Activated CD4-positive, alpha-beta T cell treated with anti-CD3 and anti-CD28 coated beads for 4 hours (primary cell): ENCODE measurements at places on chromosomes 1 and 21.

- DNase-seq = no peak
Measured at GRCh38 chr21:38241029-38241740, 15.6 kb upstream of the KCNJ15 start.

GRCh38 chr1:80384083-80384830 lies 1377.7 kb upstream of the ADGRL4 start:
- DNase-seq = no peak

- no peak for DNase-seq
Measured at GRCh38 chr1:29655945-29656850, 419.9 kb downstream of the PTPRU start.

DNA sequence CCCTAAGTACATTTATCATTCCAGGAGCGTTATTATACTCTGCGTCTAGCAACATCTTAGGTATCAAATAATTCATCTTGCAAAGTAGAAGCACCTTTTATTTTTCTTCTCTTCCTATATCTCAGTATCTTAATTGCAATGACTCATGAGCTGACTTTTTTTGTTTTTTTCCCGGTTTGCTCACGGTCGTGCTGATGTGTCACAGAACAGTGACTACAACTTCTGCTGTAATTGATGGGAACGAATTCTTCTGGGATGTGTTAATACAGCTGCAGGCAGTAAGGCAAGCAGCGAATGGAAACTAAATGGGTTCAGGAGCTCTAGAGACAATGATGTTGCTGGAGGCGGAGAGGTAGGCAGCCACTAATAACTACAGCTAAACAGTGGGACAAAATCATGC lies 89.8 kb upstream of the TMPRSS15 start:
- no peak for DNase-seq

DNA sequence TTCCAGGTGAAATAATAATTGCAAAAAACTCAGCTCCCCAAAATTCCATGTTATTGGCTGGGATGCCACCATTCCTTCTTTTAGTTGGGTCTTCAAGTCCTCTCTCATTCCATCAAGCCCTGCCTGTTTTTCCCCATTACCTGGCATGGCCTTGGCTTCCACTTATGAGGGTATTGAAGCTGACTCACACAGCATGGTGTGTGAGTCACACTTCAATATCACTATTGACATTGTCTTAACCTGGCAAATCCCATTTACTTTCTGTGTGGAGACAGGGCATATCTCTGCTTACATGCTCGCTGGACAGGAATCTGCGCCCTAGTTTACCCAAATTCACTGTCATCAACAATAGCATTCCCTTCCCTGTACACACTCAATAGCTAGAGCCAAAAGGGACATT lies 1806.8 kb downstream of the BRINP3 start:
- no peak for DNase-seq

DNA sequence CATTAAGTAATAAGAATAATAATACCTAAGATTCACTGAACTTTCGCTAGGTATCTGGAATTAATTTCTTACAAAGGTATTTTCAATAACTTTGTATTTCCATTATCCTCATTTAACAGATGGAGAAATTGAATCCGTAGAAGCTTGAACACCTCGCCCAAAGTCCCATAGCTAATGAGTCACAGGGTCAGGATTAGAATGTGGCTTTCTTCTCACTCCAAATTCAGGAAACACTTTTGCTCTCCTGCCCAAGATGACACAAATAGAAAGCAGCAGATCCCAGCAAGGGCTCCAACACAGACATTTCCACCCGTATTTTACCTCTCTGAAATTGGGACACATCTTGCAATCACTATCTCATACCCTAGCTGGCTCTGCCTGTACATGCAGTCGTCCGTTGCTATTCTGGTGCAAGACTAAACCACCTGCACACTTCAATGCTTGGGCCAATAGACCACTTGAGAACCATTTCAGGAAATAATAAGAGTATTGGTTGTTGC lies 125.9 kb upstream of the GREM2 start:
- DNase-seq = no peak

DNA sequence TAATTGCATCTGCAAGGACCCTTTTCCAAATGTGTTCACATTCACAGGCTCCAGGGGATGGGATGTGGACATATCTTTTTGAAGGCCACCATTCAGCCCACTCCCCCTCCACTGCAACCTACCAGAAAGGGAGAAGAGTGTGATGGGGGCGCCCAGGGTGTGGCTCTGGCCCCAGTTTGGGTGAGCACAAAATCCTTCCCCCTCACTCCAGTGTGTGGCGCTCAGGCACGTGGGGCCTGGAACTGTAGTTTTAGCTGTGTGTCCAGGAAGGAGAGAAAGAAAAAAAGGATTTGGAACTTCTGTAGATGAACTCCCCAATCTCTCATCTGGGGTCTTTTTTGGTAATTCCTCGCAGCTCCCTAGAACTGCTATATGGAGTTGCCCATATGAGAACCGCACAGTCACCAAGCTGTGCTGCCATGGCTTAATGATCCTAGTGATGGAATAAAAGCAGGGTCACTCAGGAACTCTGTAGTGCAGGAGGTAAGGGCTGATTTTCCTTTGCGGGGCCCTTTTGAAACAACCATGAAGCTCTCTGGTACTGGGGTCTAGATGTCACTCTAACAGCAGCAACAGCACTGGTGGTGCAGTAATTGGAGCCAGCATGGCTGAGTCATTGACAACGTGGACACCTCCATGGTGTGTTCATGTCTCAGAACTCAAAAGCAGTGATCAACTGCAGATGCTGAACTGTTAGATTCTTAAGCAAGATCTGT lies 17.0 kb downstream of the AGT start:
- DNase-seq = no peak

- no peak for DNase-seq
Measured at GRCh38 chr1:40848530-40849189, 13.5 kb downstream of the CITED4 start.

DNA sequence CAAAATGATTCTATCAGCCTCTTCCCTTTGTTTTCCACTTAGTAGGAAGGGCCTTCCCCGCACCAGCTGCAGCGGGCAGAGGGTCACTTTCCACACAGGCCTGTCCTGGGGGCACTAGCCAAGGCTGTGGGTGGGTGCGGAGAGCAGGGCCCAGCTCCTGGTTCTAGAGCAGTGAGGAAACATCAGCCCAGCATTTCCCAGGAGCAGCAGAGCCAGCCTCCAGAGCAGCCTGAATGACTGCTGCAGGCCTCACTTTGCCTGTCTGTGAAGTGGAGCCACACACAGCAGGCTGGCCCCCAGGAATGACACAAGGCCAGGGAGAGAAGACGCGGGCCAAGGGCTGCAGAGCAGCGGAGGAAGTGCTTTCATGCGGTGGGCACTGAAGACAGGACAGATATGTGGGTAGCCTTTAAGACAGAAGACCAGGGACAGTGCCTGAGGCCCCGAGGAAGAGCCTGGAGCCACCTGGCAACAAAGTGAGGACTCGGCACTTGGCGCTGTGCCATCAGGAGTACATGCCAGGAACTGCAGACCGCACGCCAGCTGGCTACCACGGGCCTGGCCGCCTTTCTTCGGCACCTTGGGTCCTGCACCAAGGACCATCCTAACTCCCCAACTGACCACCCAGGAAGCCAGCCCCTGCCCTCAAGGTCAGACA lies 42.0 kb downstream of the ACOT7 start:
- DNase-seq = no peak

DNA sequence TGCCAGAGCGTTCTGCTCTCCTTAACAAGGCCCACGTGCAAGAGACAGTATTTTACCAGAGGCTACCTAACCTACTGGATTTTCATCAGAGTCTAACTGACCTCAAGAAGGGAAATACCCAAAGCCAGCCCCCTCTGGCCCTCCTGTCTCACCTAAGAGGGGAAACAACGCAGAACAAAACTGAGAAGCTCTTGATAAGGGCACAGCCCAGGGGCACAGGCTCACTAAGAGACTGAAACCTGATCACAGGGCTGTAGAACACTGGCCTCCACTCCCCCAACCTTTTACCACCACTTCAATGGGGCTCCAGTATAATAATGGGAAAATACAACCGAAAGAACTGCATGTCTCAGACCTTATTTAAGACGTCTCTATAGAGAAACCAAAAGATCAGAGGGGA lies 449.5 kb upstream of the CAMK1G start:
- no peak for DNase-seq

- no peak for DNase-seq
Measured at GRCh38 chr1:240709676-240710075, 97.7 kb upstream of the GREM2 start.

DNA sequence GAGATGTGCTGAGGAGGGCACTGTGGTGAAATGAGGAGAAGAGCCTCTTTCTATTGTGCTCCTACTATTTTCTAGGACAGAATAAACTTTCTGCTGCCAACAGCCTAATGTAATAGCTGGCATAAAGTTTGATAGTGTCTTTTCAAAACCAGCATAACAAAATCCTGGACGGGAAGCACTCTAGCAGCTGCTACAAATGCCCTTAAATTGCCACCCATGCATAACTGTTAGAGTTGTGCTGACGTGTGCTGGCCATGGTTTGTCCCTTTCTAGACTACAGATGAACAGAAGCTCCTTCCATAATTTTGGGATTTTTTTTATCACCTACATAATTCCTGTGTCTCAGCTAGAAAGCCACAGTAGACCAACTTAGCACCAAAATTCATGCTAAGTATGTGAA lies 88.5 kb upstream of the DEPDC1 start:
- no peak for DNase-seq

DNA sequence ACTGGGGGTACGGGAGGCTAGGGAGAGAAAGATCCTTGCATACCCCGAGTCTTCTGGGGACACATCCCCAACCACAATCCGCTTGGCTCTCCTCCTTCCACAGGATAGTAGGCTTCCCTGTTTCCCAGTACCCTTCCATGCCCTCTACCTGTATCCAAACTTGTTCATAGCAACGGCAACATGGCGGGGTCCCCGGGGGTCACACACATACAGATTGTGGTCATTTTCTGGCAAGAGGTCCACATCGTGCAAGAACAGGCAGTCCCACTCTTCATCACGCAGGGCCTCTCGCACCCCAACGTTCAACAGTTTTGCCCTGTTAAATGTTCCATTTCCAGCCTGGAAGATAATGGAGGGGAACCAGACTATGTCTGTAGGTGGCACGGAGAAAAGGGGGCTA lies 3.6 kb downstream of the B4GALT3 start:
- no peak for DNase-seq

DNA sequence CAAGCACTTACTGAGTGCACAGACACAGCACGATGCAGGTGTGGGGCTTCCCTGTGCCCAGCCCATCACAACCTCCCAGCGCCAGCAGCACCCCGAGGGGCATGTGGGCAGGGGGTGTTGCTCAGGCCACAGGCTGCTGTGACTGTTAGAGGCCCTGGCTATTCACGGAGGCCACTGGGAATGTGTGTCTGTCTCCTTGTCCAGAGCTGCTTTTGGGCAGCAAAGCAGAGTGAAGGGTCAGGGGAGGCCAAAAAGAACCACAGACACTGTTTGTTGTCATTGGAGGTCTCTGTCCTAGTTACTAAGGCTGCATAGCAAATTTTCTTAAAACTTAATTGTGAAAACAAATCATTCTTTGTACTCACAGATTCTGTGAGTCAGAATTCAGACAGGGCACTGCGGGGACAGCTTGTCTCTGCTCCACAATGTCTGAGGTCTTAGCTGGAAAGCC lies 49.6 kb downstream of the TNFRSF8 start:
- no peak for DNase-seq

- no peak for DNase-seq
Measured at GRCh38 chr1:168452329-168452728, 91.5 kb downstream of the XCL2 start.

GRCh38 chr21:32826329-32827167 lies 55.0 kb upstream of the PAXBP1 start:
- DNase-seq = peak; percentile 31

- no peak for DNase-seq
Measured at GRCh38 chr1:79497193-79497773, 490.8 kb upstream of the ADGRL4 start.

DNA sequence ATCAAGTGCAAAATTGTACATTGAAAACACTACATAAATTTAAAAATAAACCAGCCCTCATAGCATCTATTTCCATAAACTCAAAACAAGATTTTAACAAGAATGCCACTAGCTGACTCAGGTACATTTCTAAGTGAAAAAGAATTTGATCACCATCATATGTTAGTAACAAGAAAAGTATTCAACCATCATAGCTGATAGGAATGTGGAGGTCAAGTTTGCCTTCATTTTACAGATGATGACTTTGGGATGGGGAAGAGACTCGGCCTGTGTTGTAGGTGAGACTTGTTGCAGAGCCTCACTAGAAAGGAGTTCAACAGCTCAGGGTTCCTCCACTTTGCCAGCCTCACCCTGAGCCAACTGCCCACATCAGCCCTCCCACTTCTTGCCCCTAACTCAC lies 318.8 kb upstream of the FAM78B start:
- no peak for DNase-seq

- DNase-seq = no peak
Measured at GRCh38 chr1:205668951-205669340, 11.4 kb downstream of the SLC45A3 start.

DNA sequence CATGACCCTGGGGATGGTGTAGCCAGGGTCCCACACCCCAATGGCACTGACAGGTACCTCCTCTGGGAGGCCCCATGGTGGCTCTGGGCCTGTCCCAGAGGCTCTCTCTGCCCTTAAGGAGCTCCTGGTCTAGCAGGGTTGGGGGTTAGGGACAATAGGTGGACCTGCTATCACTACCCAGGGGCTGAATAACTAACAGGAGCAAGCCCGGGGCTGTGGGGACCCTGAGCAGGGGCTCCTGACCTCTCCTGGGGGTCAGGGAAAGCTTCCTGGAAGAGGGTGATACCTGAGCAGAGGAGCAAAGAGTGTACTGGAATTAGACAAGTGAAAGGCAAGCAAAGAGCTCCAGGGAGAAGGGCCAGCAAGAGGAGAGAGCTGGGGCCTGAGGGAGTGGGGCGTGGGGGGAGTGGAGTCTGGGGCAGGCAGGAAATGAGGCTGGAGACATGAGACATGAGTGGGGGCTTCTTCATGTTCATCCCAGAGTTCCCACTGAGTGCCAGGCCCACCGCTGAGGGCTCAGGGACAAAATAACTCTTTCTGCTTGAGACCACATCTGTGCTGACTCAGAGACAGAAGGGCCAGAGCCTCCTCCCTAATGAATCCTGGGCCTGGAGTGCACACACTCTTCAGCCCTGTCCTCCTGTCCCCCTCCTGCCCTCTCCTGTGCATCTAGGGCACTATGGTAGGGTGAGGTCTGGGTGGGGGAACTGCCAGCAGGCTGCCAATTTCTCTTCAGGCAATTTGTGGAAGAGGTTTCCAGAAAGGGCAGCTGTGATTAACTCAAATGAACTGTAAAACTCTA lies 517.6 kb downstream of the PTPRU start:
- no peak for DNase-seq

- DNase-seq = no peak
Measured at GRCh38 chr1:115567431-115567830, 74.3 kb upstream of the VANGL1 start.

DNA sequence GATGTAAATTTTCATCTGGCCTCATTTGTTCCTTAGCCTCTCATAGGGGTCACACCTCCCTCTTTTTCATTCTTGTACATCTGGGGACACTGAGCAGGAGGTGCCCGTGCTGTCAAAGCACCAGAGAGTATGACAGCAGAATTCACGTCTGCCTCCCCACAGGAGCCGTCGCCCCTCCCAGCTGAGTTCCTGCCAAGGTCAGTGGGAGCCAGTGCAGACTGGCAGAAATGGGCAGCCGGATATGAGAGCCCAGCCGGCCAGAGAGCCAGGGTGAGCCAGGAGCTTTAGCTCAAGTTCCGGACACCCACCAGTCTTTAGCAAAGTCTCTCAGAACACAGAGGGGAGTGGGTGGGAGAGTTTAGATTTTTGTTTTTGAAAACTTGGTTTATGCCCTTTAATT lies 21.9 kb downstream of the GPR137B start:
- DNase-seq = no peak
